ENCODE measurements at places on chromosomes 3 and 15.

- no peak for DNase-seq
Measured at GRCh38 chr15:95970326-95970725, 360.2 kb upstream of the NR2F2 start.

GRCh38 chr3:19994796-19995195, 17.3 kb downstream of the PP2D1 start:
- no peak for DNase-seq

DNA sequence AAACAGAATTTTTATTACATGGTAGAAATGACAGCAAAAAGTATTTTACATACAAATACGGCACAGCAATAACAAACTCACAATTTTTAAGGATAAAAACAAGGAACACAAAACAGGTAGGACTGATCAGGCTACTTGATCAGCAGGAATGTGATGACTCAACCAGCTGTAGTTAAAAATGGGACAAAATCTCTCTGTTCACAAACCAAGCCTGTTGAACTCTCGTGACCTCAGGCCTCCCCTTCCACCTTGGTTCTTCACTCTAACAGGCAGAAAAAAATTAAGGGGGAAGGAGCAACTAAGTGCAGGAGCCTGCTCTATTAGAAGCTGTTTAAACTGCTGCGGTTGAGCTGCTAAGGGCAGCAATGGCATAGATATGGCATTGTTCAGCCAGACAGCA, 18.7 kb downstream of the FBXL22 start:
- no peak for DNase-seq

- no peak for DNase-seq
Measured at GRCh38 chr15:45393851-45394250, 15.5 kb upstream of the GATM start.

GRCh38 chr3:31189971-31190370, 295.5 kb upstream of the GADL1 start:
- no peak for DNase-seq

- no peak for DNase-seq
Measured at GRCh38 chr3:108099244-108099643, 8.4 kb upstream of the CD47 start.

- no peak for DNase-seq
Measured at GRCh38 chr3:48897460-48898376, 964 bp downstream of the SLC25A20 start.

- no peak for DNase-seq
Measured at GRCh38 chr15:48330105-48330785, 984 bp upstream of the DUT start.

DNA sequence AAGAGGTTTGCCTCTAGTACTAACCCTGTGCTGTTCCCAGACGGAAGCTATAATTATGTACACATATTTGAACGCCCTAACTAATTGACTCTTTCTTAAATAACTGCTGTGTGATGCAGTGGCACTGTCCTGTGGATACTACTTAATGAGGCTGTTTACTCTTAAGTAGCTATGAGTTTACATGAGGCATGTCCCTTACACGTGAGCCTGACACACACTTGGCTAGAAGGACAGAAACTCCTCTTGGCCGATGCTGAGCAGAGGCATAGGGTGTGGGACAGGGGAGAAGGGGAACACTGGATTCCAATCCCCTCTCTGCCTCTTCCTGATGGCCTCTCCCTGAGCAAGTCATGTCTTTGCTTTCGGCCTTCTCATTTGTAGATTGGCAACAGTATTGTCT, 21.9 kb downstream of the EHD4 start:
- no peak for DNase-seq

GRCh38 chr3:9214599-9214998, 34.8 kb downstream of the SRGAP3 start:
- DNase-seq, result no peak

DNA sequence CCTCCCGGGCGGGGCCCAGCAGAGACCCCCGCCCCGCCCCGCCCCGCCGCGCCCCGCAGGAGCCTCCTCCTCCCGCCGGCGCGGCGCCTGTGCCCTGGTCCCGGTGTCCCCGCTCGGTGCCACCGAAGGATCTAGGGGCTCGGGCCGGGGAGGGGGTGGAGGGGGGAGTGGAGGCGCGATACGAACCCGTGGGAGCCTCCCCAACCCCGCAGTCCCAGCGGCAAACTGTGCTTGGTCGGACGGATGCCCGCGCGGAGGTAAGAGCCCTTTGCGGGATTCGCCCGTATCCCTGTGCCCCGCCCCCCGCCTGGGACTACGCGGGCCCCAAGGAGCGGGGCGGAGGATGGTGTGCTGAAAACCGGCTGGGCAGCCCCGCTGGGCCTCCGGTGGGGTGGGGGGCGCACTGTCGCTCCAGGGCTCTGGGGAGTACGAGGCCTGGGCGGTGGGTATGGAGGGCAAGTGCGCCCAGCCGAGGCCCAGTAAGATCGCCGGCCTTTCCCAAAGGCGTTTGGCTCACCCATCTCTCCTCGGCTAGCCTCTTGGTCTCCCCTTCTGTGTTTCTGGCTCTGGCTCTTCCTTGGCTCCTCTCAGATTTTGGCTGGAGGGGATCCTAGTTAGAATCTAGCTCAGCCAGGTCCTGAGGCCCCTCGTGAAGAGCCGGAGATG, 65.6 kb upstream of the POLG start:
- DNase-seq, result no peak

DNA sequence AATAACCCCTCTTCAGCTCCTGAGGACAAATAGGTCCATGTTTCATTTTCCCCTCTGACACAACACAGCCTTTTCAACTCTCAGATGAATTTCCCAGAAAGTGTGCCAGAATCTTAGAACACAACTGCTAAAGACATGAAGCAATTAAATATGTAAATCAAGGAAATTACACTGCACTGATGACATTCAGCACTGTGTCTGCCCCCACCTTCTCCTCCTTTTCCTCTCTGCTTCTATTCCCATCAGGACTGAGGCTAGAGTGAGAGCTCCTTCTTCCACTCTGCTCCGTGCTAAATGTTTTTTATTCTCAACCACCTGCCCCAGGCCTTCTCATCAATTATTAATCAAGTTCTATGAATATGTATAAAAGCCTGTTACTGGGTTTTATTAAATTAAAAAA, 596.1 kb downstream of the TUSC7 start:
- no peak for DNase-seq

GRCh38 chr15:80605591-80606150, 89.4 kb upstream of the ABHD17C start:
- DNase-seq, result no peak

DNA sequence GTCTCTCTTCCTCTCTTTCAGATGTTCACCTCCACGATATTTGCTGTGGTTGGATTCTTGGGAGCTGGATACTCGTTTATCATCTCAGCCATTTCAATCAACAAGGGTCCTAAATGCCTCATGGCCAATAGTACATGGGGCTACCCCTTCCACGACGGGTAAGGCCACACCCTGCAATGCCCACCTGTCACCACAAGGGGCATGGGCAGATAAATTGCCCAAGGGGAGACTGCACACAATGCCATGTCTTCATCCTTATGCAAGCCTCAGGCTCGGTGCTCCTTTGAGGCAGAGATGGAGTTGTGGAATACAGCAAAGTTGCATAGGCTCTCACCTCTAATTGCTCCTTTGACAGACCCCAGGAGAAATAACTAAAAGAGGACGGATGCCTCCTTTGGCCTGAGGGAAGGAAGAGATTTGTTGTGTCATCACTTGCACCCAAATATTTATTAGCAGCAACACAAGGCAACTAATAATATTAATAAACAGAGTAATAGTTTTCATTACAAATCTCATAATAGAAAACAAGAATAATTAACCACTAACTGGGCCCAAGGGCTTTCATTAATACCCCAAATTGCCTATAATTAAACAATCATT, 13.2 kb downstream of the TM4SF4 start:
- no peak for DNase-seq

GRCh38 chr3:113128386-113129015, 82.9 kb upstream of the BOC start:
- DNase-seq, result no peak

GRCh38 chr3:159339131-159339530, 537.3 kb downstream of the MFSD1 start:
- DNase-seq, result no peak

DNA sequence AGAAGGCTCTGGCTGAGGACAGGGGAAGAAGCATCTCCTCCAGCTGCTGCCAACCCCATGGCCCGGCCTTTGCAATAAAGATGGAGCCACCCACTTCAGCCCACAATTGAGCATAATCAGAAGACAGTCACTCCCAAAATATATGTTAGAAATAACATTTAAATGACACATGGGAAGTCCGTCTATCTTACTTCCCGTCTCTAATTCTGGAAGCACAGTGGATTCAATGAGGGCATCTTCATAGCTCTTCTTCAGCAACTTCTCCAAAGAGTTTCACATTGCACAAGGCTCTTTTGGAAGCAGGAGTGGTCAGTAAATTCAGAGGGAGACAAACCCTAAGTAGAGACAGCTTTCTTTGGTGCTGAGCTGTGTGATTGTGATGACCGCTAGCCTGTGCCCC, 67.0 kb upstream of the SEC61A1 start:
- no peak for DNase-seq

DNA sequence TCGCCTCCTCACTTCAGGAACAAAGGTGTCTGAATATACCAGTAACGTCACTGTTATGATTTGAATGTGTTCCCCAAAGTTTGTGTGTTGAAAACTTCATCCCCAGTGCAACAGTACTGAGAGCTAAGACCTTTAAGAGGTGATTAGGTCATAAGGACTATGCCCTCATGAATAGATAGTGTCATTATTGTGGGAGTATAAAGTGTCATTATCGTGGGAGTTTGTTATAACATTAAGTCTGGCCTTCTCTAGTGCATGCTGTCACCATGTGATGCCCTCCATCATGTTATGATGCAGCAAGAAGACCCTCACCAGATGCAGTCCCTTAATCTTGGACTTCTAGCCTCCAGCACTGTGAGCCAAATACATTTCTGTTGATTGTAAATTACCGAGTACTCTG, 53.7 kb upstream of the TLE3 start:
- no peak for DNase-seq

DNA sequence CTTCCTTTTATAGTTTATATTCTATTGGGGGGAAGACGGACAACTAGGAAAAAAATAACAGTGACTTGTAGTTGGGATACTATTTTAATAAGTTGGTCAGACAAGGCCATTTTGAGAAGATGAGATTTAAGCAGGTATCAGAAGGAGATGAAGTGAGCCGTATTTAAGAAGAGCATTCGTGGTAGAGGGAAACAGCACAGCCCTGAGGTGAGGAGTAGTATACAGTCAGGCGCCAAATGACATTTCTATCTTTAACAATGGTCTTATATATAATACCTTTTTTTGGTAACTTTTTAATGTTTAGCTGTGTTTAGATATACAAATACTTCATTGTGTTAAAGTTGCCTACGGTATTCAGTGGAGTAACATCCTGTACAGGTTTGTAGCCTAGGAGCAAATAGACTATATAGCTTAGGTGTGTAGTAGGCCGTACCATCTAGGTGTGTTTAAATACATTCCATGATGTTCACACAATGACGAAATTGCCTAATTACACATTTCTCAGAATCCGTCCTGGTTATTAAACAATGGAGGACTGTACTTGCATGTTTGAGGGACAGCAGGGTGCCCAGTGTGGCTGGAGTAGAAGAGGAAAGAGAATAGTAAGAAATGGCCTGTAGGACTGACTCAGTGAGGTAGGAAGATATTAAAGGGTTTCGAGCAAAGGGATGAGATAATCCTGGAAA, 1.6 kb downstream of the NKTR start:
- DNase-seq, result no peak

GRCh38 chr3:49411535-49411967, 225 bp downstream of the RHOA start:
- DNase-seq, result no peak

- no peak for DNase-seq
Measured at GRCh38 chr3:142844339-142844977, 44.4 kb downstream of the PCOLCE2 start.

GRCh38 chr3:172266103-172266502, 182.2 kb downstream of the GHSR start:
- DNase-seq, result no peak

DNA sequence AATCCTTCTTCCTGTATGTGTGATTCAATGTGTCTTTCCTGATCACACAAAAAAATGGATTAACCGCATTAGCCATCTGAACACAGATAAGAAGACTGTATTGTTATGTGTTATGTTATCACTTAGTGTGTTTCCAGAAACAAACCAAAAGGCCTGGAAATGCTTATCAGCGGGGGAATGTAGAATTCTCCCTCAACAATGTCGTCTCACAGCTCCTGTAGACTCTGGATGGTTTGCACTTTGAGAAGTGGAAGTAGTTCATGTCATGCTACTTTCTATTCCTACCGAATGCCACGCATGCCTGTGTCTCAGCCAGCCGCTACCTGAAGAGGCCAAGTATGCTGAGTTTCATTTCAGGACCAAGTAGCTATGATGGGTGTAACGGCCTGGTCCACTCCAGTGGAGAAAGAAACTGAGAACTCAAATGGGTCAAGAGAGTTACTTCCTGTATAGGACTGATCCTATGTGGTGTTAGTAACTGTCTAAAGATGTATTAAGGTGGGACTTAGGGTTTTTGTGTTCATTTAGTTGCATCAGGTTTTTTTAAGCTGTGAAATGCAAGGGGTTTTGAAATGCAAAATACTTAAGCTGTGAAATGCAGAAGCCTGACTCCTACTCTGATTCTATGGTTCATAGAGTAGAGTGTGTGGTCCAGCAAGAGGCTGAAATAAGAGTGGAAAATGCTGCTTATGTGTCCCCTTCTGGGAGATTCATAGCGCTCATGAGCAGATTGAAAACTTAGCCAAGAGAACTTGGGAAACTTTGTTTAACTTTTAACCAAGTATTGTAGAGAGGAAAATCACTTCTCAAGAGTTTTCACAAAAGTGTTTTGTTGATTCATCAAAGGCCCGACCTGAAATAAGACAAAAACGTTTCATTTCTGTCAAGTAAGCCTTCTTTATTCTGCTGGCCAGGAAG, 118.5 kb upstream of the LMOD3 start:
- DNase-seq, result no peak

DNA sequence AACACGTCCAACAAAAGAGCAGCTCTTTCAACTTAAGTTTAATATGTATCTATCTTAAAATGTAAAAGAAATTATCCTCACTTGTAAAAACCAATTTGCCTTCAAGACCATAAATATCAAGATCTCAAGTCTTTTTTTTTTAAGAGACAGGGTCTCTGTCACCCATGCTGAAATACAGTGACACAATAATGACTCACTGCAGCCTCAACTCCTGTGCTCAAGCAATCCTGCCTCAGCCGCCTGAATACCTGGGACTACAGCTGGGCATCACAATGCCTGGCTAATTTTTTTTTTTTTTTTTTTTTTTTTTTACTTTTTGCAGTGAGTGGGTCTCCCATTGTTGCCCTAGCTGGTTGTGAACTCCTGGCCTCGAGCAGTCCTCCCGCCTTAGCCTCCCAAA, 26.0 kb downstream of the ACAP2 start:
- DNase-seq, result no peak

Measured in thoracic aorta (tissue), 2 donors.